Thoracic aorta (tissue), 2 donors: ENCODE measurements at places on chromosomes 13 and 19.

DNA sequence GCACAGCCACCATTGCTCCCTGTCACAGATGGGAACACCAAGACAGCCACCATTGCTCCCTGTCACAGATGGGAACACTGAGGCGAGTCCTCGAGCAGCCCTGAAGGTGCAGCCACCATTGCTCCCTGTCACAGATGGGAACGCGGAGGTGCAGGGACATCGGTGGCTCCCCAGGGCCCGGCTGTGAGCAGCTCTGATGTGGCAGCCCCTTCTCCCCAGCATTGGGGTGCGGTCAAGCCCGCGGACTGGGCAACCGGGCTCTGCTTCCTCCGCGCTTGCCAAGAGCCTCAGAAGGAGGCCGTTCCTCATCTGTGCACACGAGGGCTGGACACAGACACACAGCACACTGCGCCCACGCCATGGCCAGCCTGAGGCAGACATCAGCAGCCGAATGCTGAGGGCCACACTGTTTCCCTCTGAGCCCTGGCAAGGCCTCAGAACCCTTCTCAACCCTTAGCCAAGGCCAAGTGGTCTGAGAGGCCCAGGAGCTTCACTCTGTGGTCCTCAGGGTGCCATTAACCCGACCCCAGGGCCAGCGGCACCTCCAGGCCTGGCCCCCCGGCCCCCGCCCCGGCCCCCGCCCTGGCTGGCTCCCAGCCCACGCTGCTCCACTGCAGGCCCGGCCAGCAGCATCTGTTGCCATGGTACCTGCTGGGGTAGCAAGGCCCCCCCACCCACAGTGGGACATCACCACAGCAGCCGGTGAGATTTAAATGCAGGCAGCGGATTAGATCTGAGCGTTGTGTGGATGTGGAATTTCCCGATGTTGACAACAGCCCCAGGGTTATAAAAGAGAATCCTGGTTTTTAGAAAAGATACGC is 18.4 kb downstream of the C2CD4C start:
- DNase-seq, result no peak

DNA sequence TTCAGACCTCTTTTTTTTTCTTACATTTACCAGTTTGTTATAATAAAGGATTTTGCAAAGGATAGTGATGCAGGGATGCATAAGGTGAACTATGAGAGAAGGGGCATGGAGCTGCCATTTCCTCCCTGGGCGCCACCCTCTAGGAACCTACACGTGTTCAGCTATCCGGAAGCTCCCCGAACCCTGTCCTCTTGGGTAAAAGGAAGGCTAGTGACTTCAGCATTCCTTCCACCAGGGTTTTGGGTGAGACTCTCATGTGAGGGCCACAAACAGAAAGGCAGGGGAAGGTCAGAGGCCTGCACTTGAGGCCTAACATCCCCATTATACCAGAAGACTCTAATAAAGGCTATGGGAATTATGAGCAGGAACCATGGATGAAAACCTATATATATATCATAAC is 57.3 kb downstream of the IFT88 start:
- no peak for DNase-seq

- DNase-seq, result no peak
These were observed 271.1 kb downstream of the KCNRG start for GRCh38 chr13:50286324-50286723.

DNA sequence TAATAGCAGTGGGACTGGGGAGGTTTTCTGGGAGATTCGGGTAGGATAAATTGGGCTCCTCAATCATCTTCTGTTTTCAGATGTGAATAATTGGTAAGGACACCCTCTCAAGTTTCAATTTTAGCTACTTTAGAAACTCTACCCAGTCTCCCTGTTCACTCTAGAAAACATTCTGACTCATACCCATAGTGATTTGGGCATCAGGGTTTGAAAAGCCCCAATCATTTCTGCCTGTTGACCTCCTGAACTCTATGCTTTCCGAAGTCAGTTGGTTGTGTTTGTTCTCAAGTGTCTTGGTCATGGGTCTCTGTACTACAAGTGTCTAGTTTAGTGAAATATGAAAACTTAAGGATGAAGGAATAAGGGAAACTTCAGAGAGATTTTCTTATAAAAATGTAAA is 911.3 kb upstream of the GPC6 start:
- no peak for DNase-seq

DNA sequence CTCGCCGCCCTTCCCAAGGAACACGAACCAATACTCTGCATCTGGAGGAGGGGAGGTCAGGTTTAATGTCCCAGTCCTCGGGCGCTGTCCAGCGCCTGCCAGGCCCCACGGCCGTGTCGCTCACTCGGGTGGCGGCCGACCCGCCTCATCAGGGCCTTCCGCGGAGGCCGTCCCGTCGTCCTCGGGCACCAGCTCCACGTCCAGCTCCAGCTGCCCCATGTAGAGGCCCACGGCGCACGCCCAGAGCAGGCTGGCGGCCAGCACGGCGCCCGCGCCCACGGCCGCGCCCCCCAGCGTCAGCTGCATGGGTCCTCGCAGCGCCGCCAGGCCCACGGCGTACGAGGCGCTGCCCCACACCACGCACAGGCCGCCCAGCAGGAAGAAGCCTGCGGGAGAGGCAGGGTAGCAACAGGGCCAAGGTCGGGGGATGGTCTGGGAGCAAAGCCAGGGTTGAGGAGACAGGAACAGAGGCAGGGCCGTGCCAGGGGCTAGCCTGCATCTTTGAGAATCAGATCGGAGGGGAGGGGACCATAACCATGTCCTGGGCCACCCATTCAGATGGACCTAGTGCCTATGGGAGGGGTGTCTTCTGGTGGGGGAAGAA is 2.5 kb downstream of the TMEM160 start:
- no peak for DNase-seq
